HS-5 (cell line): ENCODE measurements at places on chromosomes 13 and 19.

- no peak for DNase-seq
Measured at GRCh38 chr19:46610851-46611770, 10.0 kb downstream of the CALM3 start.

GRCh38 chr13:94181461-94182107 is 297.9 kb downstream of the DCT start:
- DNase-seq: no peak

- no peak for DNase-seq
Measured at GRCh38 chr19:16773259-16773658, 53.6 kb downstream of the NWD1 start.

- no peak for DNase-seq
Measured at GRCh38 chr13:110221406-110222117, 85.4 kb downstream of the COL4A1 start.

GRCh38 chr13:25171170-25171516 is 945 bp downstream of the AMER2 start:
- DNase-seq: no peak

GRCh38 chr13:112592647-112593046 is 4.7 kb upstream of the TUBGCP3 start:
- no peak for DNase-seq

- DNase-seq: peak; percentile 42
Measured at GRCh38 chr19:48967346-48968178, 2.5 kb downstream of the FTL start.

DNA sequence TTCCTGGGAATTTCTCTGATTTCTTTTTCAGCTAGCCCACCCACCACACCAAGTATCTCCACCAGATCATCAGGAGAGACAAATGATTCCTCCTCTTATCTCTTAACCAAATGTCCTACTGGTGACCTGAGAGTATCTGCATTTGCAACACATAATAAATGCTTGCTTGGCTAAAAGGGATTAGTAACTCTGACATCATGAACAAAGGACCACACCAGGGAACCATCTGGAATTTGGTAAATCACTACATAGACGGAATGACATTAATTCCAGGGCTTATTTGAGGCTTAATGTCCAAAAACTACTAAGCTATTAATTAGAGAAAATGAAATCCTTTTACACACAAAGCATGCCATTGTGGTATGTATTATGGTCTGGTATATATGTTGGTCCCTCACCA is 139.0 kb downstream of the RAP2A start:
- no peak for DNase-seq

DNA sequence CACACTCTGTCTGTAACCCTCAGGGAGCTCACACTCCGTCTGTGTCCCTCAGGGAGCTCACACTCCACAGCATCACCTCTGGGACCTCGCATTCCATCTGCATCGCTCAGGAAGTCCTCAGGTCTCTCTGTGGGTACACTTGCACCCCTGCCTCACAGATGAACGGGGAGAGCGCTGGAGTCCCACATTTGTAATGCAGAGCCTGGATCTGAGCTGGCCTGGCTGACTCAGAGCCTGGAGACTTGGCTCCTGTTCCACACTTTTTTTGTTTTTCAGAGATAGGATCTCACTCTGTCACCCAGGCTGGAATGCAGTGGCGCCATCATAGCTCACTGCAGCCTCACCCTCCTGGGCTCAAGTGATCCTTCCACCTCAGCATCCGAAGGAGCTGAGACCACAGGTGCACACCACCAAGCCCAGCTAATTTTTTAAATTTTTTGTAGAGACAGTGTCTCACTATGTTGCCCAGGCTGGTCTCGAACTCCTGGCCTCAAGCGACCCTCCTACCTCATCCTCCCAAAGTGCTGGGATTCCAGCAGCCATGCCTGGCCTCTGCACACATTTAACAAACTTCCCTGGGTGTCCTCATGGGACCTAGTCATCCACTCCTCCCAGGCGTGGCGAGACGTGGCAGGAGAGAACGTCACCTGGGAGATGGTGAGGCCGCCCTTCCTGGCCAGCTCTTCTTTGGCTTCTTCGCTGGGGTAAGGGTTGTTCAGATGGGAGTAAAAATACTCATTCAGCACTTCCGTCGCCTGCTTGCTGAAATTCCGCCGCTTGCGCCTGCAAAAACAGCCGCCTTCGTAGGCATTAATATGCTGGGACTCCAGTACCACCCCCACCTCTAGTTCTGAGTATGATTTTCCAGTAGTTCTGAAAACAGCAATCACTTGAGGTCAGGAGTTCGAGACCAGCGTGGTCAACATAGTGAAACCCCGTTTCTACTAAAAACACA is 31.0 kb downstream of the CILP2 start:
- DNase-seq: peak; percentile 24
